ENCODE measurements at places on chromosomes 11 and 22.

DNA sequence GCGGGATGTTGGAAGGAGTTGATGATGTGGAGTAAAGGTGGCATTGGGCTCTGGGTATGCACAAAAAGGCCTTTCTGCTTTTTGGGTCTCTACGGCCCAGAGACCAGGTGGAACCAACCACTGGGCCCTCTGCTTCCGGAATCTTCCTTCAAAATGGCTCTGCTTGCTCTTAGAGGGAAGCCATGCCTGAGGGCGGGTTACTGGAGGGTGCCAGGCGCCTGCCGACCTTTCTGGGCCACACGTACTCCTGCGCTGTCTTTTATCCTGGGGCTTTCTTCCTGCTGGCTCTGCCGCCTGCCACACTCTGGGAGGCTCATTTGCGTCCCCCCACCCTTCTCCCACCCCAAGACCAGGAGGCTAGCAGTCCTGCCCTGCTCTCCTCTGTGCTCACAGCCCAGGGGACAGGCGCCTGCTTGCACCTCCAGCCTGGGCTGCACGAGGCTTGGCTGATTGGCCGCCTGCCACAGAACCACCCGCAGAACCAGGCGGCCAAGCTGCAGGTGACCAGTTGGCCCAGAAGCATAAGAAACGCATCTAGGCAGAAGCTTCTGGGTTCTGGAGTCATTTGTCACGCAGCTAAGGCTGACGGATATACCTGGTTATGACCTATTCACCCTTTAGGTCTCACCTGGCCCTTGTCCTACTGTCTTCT lies 536.9 kb downstream of the TBC1D22A start:
- no peak for DNase-seq

- no peak for DNase-seq
Measured at GRCh38 chr11:695288-695537, 191 bp upstream of the DEAF1 start.

DNA sequence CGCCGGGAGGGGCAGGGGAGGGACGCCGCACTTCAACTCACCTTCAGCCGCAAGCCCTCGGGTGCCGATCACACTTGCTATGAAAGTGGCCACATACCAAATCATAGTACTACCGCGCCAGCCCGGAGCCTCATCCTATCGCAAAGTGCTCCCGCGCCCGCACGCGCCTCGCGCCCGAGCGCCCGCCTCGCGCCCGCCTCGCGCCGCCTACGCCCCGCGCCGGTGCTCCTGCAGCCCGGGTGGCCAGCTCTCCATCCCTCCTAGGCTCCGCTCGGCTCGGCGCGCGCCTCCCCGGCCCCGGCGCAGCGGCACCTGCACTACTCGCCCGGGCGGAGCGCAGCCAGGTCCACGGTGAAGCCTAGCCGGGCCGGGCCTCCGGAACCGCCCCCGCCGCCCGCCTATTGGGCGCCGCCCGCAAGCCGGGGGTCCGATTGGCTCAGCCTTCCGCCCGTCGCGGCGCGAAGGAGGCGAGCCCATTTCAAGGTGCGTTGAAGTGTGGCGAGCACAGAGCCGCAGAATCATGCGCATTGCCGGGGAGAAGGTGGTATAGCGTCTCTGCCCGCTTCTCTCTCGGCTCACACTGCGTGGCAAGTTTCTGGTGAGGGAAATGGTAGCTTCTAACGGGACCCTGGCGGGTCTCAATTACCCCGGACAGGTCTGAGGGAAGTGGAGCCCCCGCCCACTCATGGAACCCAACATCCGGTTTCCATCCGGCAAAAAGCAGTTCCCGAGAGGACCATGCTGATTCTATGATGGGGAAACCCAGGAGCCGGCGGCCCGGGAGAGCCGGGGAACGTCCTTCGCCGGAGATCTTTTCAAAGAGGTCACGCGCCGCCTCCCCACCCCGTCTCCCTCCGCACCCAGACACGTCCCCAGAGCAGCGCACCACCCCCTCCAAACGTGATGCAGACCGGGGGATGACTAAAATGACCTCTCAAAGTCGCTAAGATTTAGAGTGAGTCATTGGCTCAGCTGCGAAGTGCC lies at the start of gene IGSF9B:
Gene IGSF9B (minus strand): TSS at position 319 of the 984 bp plus-strand sequence. CDS start 214 bp downstream, at position 105.
- DNase-seq, result peak; percentile 90

DNA sequence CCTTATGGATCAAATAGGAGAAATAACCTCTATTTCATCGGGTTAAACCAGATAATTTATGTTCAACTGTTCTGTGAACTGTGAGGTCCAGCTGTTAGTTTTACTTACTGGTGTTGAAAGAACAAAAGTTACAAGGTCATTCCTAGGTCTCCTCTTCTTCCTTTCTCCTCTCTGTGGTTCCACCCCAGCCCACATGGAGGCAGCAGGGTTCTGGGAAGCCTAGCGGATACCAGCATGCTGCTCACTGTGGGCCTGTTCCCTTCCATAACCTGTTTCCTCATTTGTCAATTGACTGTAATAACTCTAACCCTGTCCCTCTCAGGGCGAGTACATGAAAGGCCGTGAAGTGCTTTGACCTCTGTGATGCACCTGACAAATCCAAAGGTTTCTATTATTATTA lies 27.8 kb downstream of the RELT start:
- DNase-seq, result peak; percentile 84

DNA sequence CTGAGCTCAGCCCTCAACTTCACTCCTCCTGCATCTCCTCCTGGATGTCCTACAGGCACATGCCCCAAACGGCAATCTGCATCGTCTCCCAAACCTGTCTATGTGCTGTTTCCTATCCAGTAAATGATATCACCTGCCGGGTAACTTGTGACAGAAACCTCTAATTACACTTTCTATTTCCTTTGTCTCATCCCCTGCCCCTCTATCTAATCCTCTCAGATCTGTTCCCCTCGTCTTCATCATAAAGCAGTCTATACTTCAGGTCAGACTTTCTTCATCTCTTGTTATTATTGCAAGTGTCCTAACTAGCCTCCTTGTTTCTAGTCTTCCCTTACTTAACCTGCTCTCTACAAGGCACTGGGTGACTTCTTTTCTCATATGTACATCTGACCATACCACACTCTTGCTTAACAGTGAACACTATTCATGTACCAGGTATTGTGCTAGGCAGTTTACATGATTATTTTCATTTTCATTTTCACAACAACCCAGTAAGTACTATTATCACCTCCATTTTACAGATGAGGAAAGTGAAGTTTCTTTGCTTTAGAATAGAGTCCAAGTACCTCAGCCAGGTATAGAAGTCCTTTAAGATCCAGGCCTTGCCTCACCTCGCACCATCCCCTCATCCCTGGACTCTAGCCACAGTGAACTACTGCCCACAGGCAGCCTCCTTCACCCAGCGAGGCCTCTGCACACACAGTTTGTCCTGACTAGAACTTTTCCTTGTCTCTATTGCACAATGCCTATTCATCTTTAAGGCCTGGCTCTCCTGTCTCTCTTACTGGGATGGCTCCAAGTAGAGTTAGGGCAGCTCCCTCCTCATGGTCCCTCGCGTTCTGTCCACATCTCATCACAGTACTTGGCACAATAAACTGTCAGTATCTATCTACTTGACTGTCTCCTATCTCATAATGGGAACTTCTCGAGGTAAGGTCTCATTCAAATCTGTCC lies 22.1 kb upstream of the UCP3 start:
- DNase-seq, result no peak

DNA sequence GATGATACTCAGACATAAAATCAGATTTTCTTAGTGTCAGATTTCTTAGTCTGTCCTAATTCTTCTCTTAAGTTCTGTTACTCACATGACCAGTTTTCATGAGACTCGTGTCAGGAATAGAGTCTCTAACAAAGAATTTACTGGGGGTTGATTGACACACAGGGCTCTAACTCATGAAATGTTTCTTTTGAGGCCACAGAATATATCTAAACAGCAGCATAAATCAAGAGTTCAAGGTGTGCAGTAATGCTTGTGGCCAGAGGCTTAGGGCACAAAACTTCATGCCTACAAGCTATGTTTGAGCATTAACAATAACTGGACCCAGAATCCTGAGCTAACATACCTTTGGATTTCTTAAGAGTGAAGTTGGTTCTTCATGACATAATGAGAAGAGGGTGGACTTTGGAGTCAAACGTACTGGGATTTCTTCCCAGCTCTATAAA lies 237.2 kb downstream of the DDX10 start:
- DNase-seq, result no peak

GRCh38 chr22:48053973-48054372 lies 1291.5 kb downstream of the TBC1D22A start:
- DNase-seq, result no peak

GRCh38 chr22:26461188-26461810 lies 22.3 kb downstream of the HPS4 start:
- peak; percentile 92 for DNase-seq
